ENCODE measurements at places on chromosomes 1 and 21.

DNA sequence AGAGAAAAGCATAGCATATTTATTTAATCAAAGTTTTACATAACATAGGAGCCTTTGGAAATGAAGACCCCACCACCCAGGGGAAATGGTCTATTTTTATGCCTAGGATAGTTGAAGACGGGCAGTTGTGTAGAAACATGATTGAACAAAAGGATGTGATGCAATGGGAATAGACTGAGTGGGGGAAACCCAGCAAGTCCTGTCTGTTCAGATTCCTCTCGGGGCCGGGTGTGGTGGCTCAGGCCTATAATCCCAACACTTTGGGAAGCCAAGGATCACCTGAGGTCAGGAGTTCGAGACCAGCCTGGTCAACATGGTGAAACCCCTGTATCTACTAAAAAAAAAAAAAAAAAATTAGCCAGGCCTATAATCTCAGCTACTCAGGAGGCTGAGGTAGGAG is 298.3 kb downstream of the MATN1 start:
- H3K36me3 ChIP-seq = no peaks in the 10 kb centered on the region
- no peak overlapping the region for H3K27ac ChIP-seq
- peaks cover 26% of the 10 kb centered on the region for H3K27me3 ChIP-seq
- H3K4me1 ChIP-seq = no peaks in the 10 kb centered on the region
- no peak for DNase-seq

- no peak for DNase-seq
- no peaks in the 10 kb centered on the region for H3K4me1 ChIP-seq
- peaks cover 21% of the 10 kb centered on the region for H3K27me3 ChIP-seq
- no peak overlapping the region for H3K4me3 ChIP-seq
- H3K36me3 ChIP-seq = no peaks in the 10 kb centered on the region
- H3K27ac ChIP-seq = no peak overlapping the region
Measured at GRCh38 chr1:67896826-67897225, 63.6 kb upstream of the GNG12 start.

DNA sequence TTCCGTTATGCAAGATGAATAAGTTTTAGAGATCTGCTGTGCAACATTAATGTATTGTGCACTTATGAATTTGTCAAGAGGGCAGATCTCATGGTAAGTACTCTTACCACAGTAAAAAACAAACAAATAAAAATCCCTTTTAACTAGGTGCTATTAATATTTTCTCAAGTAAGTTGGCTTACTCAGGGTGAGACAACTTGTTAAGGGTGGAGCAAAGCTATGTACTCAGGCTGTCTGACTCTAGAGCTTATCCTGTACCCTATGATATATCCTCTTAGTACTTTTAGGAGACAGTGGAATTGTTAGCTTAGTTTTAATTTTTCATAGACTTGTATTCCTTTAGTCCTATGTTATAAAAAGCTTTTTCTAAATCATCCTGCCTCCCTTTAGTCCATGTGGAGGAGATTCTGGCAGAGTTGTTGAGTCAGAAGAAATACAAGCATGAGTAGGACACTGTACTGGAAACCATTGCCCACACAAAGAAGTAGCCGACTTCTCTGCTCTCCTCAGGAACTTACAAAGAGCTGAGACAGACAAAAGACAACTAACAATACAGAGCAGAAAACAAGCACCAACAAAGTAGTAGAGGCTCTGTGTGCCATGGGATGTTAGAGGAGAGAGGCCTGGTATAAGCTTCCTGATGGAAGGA is 49.2 kb downstream of the S1PR1 start:
- no peak overlapping the region for H3K27ac ChIP-seq
- H3K4me1 ChIP-seq = peaks cover 93% of the 10 kb centered on the region
- H3K27me3 ChIP-seq = no peaks in the 10 kb centered on the region
- no peaks in the 10 kb centered on the region for H3K36me3 ChIP-seq
- H3K4me3 ChIP-seq = no peak overlapping the region

DNA sequence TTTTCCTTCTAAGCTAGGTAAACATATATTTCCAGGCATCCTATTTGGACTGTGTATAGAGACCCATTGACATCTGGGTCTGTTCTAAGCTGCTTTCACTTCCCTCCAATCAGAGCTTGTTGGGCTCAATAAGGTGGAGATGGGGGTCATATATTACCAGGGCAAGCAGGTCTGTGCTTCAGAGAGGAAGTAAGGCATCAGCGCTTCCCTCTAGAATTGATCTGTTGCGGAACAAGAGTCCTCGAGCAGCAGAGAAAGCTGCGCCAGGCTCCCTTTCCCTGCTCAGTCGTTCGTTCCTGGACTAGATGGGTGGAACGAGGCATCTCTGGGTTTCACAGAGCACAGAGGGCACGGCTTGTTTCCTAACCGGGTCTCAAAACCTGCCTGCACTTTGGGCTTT is 63.5 kb downstream of the DISC1 start:
- no peak overlapping the region for H3K4me3 ChIP-seq
- no peaks in the 10 kb centered on the region for H3K27me3 ChIP-seq
- peaks cover 7% of the 10 kb centered on the region for H3K36me3 ChIP-seq
- H3K4me1 ChIP-seq = peaks cover 5% of the 10 kb centered on the region

DNA sequence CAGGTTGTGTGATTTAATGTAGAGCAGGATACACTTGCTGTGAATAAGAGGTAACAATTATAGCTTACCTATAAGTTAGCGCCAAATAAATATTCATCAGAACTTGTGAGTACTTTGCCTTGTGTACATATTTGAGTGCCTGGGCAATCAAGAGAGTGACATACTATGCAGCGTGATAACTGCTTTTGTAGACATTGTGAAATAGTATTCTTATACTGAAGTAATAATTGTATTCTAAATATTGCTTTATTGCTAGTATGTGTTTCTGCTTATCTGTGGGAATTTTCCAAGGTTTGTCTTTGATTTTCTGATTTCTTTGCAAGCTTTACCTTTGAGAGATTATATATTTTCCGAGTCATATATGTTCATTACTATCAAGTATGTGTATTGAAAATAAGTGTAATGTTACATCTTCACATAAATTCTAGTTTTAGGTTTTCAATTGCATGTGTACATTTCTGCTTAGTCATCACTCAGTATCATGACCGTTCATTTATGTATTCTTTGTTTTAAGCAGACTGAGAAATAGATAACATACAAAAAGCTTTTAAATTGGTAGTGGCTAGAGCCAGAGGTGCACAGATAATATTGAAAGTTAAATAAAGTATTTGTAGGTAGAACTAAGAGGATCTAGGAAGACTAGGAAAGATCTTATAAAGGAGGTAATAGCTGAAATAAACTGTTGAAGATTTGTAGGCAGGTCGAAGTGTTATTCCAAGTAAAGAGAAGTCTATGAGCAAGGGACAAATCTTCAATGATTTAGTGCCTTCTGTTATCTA is 19.5 kb downstream of the USP25 start:
- H3K36me3 ChIP-seq = peaks cover 5% of the 10 kb centered on the region
- no peak overlapping the region for H3K27ac ChIP-seq
- H3K4me1 ChIP-seq = peaks cover 65% of the 10 kb centered on the region
- H3K4me3 ChIP-seq = no peak overlapping the region

GRCh38 chr1:172442843-172443565 is 865 bp downstream of the PIGC start:
- peaks cover 33% of the 10 kb centered on the region for H3K4me1 ChIP-seq
- H3K4me3 ChIP-seq = peak overlapping the region; percentile 92
- peaks cover 28% of the 10 kb centered on the region for H3K36me3 ChIP-seq
- H3K27ac ChIP-seq = peak overlapping the region; percentile 90
- no peaks in the 10 kb centered on the region for H3K27me3 ChIP-seq

GRCh38 chr1:111242805-111243523 is 15.5 kb downstream of the CHI3L2 start:
- H3K4me3 ChIP-seq = no peak overlapping the region
- peaks cover 2% of the 10 kb centered on the region for H3K4me1 ChIP-seq
- DNase-seq = no peak
- peaks cover 7% of the 10 kb centered on the region for H3K36me3 ChIP-seq
- no peak overlapping the region for H3K27ac ChIP-seq
- H3K27me3 ChIP-seq = no peaks in the 10 kb centered on the region

GRCh38 chr1:182003953-182004586 is 57.4 kb downstream of the ZNF648 start:
- no peak overlapping the region for H3K4me3 ChIP-seq
- H3K36me3 ChIP-seq = no peaks in the 10 kb centered on the region
- H3K4me1 ChIP-seq = no peaks in the 10 kb centered on the region

- DNase-seq = no peak
- no peak overlapping the region for H3K4me3 ChIP-seq
- no peaks in the 10 kb centered on the region for H3K4me1 ChIP-seq
- peaks cover 6% of the 10 kb centered on the region for H3K27me3 ChIP-seq
- H3K36me3 ChIP-seq = no peaks in the 10 kb centered on the region
Measured at GRCh38 chr1:242083742-242084141, 84.8 kb upstream of the MAP1LC3C start.

DNA sequence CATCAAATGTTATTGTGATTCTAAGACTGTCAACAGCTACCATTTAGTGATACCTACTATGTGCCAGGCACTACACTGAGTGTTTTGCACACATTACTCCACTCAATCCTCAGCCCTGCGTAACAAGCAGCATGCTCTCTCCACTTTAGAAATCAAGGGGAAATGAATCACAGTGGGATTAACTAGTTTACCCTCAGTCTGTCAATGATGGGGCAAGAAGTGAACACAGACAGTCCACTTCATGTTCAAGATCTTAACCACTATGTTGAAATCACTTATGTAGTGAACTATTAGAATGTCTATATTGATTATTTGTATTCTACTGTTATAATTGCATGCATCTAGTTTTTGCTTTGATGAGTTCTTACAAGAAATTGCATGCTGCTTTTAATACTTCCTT is 165.3 kb downstream of the LTN1 start:
- no peak overlapping the region for H3K27ac ChIP-seq
- no peak overlapping the region for H3K4me3 ChIP-seq
- peaks cover 12% of the 10 kb centered on the region for H3K4me1 ChIP-seq
- peaks cover 1% of the 10 kb centered on the region for H3K36me3 ChIP-seq
- H3K27me3 ChIP-seq = no peaks in the 10 kb centered on the region
- DNase-seq = no peak

DNA sequence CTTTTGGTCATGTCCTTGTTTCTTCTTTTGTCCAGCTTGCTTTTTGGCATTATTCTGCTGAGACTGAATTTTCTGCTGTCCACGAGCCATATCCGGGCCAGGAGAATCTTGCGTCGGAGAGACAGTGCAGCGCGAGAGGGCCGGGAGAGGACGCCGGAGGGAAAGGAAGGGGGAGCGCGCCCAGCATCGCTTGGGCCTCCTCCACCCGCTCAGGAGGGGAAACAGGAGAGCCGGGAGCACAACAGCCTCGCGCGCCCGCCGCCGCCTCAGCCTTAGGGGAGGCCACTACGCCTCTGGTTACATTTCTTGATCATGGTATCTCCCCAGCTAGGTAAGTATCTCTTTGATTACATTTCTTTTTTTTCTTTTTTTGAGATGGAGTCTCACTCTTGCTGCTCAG is 7.4 kb upstream of the DEGS1 start:
- H3K4me3 ChIP-seq = peak overlapping the region; percentile 24
- H3K27me3 ChIP-seq = peaks cover 4% of the 10 kb centered on the region
- peaks cover 18% of the 10 kb centered on the region for H3K4me1 ChIP-seq

DNA sequence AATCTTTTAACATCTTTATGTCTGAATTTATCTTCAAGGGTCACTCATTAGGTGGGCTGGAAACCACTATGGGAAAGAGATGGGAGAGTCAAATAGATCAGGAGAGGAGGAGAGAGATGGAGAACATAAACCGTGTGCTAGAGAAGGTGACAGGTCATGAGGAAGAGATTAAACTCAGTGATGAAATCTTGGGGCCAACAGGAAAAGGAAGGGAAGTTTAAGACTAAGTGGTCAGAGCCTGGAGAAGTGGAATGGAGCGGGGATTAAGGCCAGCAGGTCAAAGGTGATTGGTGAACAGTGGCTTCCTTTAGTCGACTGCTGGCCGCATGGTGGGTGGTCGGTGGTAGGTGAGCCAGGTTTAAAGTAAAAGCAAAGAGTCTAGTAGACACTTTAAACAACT is 169.3 kb upstream of the IVNS1ABP start:
- no peak for DNase-seq
- H3K27me3 ChIP-seq = no peaks in the 10 kb centered on the region
- H3K4me1 ChIP-seq = no peaks in the 10 kb centered on the region
- H3K27ac ChIP-seq = no peak overlapping the region
- H3K36me3 ChIP-seq = no peaks in the 10 kb centered on the region

- H3K4me1 ChIP-seq = no peaks in the 10 kb centered on the region
- H3K27ac ChIP-seq = no peak overlapping the region
- no peak for DNase-seq
Measured at GRCh38 chr1:215739025-215739424, 171.9 kb downstream of the KCTD3 start.

GRCh38 chr1:110177775-110178174 is 27.5 kb downstream of the SLC6A17 start:
- no peak overlapping the region for H3K4me3 ChIP-seq
- DNase-seq = no peak
- no peaks in the 10 kb centered on the region for H3K4me1 ChIP-seq
- H3K36me3 ChIP-seq = no peaks in the 10 kb centered on the region

GRCh38 chr1:59556802-59557548 is 257.8 kb upstream of the HOOK1 start:
- H3K36me3 ChIP-seq = peaks cover 31% of the 10 kb centered on the region
- H3K4me3 ChIP-seq = no peak overlapping the region
- no peaks in the 10 kb centered on the region for H3K27me3 ChIP-seq

- no peak overlapping the region for H3K4me3 ChIP-seq
- peaks cover 32% of the 10 kb centered on the region for H3K4me1 ChIP-seq
- H3K36me3 ChIP-seq = peaks cover 24% of the 10 kb centered on the region
Measured at GRCh38 chr1:44798481-44799365, 1.5 kb upstream of the PLK3 start.

- peaks cover 61% of the 10 kb centered on the region for H3K27me3 ChIP-seq
- H3K4me3 ChIP-seq = no peak overlapping the region
- H3K4me1 ChIP-seq = peaks cover 11% of the 10 kb centered on the region
Measured at GRCh38 chr1:161491472-161491871, 13.8 kb upstream of the FCGR2A start.

DNA sequence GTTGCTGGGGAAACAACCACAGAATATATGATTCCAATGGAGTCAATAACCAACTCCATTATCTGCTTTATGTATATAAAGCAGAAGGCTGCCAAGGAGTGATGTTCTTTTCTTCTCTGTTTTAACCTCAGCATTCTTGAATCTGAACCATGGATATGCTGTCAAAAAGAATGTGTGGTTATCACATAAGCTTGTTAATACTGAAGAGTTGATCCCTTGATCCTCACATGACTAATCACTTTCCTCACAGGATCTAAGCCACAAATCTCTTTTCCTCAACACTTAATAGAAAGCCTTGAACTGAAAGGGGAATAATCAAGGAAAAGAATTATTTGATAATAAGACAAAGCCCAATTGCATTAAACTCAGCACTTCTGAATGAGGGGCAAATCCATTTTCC is 271.3 kb upstream of the KIAA0040 start:
- H3K4me1 ChIP-seq = no peaks in the 10 kb centered on the region
- H3K4me3 ChIP-seq = no peak overlapping the region
- no peak overlapping the region for H3K27ac ChIP-seq
- peaks cover 8% of the 10 kb centered on the region for H3K27me3 ChIP-seq
- no peak for DNase-seq
- H3K36me3 ChIP-seq = no peaks in the 10 kb centered on the region

- H3K27me3 ChIP-seq = no peaks in the 10 kb centered on the region
- peak; percentile 38 for DNase-seq
- H3K27ac ChIP-seq = peak overlapping the region; percentile 97
- H3K36me3 ChIP-seq = peaks cover 26% of the 10 kb centered on the region
Measured at GRCh38 chr1:111139324-111139955, 453 bp downstream of the DRAM2 start.
